T-helper 1 cell (primary cell): ENCODE measurements at places on chromosomes 4 and X.
A peak's percentile ranks its signal among the peaks of the same experiment; 100 is the strongest.

DNA sequence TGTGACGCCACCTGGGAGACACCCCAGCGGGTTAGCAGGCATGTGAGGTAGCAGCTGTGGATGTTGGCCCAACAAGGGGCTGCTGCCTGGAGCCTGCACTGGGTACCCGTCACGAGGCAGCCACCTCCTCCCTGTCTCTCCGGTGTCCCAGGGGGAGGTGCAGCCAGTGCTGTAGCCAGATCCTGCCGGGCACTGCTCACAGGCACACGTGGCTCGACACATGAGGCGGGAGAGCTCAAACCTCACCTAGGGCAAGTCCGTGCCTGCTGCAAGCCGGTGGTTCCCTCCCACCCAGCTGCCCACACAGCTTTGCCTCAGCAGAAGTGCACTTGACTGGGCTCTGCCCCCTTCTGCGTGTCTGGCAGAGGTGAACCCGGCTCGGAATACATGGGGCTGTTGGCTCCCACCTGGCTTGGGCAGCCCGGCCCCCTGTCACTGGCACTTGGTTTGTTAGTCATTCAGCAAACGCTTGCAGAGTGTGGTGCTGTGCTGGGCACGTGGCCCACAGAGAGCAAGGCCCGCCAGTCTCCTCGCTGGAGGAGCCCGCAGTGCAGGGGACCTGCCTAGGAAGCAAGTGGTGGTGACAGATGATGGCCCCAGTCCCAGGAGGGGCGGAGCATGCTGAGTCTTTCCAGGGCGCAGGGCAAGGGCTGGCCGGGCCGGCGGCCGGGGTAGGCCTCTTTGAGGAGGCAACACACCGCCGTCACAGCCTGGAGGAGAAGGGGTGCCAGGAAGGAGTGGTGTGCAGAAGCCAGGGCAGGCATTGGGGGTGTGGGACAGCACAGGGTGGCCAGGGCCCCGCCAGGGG is 10.1 kb upstream of the SH3TC1 start:
- DNase-seq, result no peak

DNA sequence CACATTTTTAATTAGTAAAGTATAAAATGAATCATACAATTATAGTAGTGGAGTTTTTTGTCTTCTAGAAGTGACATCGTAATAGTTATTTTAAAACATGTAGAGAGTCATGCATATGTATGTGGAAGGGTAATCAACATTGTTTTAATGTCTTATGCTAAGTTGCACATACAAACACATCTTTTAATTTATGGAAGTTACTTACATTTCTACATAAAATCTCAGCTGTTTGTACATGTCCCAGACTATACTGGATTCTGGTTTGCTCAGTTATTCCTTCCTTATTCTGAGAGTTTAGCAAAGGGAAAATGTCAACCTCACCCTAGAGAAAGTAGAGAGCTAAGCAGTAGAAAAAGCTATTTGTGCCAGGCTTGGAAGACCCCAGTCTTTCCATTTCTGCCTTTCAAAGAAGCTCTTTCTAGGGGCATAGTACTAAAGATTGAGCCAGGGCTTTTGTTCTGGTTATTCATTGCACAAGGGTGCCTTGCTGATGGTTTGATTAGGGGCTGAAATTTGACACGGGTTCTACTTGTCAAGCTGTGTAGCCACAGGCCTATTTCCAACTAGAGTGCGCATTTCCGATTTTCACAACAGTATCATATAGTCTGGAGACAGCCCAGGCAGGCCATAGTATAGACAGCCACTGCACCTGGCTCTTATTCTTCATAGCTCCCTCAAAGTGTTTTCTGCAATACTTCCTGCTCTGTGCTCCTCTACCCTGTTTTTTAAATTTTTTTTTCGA is 106.3 kb downstream of the RPA4 start:
- DNase-seq, result no peak

DNA sequence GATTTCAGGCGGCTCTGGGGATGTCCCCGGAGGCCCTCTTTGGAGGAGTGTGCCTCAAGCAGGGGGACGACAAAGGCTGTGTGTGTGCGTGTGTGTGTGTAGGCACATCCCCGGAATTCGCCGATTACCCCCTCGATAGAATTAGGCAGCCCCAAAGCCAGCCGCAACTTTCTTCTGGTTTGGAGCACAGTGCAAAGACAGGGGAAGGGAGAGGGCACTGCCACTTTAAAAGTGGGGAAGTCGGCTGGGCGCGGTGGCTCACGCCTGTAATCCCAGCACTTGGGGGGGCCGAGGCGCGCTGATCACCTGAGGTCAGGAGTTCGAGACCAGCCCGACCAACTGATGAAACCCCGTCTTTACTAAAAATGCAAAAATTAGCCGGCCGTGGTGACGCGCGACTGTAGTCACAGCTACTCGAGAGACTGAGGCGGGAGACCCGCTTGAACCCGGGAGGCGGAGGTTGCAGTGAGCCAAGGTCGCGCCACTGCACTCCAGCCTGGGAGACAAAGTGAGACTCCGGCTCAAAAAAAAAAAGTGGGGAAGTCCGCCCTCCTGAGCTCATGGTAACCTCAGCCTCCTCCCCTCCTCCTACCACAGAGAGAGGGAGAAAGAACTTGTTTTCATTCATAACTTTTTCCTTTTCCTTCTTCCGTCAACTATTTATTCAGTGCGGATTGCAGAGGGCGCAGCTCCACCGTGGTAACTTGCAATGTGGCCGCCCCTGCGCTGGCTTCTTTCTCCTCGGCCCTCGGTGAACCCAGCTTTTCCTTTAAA is 2.4 kb downstream of the SPRY1 start:
- peak; percentile 20 for DNase-seq

- no peak for DNase-seq
These were observed 63.3 kb upstream of the CCDC160 start for GRCh38 chrX:134173541-134174272.

GRCh38 chrX:150329282-150329681 is 33.8 kb upstream of the MAMLD1 start:
- DNase-seq, result no peak

- no peak for DNase-seq
These were observed 55.4 kb downstream of the ZFX start for GRCh38 chrX:24204958-24205357.
